ELF-1 (cell line): ENCODE measurements at places on chromosomes 3 and 15.
A peak's percentile ranks its signal among the peaks of the same experiment; 100 is the strongest.

- DNase-seq: no peak
Measured at GRCh38 chr3:136109499-136109898, 86.6 kb downstream of the MSL2 start.

DNA sequence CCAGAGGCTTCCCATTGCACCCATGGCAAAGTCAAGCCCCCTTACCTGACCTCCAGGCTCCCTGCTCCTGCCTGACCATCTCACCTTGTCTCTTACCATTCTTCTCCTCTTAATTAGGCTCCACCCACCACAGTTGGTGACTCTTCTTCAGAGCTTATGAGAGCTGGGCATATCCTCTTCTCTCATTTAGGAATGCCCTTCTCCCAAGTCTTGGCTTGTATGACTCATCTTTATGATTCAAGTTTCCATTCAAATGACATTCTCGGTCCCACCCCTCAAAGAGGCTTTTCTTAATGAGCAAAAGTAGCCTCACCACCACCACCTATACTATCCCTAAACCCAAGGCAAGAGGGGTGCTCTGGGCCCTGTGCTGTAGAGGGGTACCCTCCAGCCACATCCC is 55.3 kb upstream of the NUDT16 start:
- DNase-seq: no peak

DNA sequence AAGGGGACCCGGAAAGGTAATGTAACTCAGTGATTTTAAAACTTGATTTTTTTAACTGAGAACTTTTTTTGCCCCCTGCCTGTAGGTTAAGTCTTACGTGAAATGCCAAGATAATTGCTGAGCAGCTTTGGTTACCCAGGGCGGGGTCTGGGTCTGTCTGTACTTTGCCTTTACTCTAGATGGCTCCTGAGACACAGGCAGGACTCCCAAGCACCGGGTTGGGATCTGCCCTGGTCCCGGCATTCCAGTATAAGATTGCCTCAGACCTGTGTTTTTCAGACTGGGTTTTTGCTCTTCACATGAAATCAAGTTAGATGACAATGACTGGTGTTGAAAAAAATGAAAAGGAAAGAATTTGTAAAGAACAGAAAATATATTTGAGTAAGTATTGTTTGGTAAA is 40.3 kb downstream of the WDR76 start:
- no peak for DNase-seq

DNA sequence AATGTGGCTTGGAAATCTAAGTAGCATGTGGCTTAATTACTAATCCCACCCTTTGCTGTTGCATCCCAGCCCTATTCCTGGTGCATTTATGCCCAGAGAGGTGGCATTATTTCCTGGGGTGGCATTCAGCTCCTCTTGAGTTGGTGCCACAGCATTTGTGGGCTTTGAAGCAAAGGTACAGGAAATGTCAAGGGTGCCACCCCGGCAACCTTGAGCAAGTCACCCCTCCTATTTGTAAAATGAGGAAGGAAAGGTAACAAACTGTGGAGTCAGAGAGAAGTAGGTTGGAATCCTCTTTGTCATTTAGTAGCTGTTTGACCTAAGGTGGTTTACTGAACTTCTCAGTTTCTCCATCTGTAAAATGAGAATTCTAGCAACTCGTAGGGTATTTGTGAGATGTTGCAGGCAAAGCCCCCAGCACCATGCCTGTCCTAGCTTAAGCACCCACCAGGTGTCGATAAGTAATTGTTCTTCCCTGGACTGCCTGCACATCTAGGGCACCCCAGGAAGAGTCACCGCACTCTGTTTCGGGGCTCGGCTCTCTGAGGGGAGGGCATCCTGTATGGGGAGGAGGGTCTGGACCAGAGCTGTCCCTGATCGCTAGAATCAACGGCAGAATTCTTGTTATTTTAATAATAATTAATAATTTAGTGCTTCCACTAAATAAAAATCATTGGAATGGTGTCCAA is 17.1 kb downstream of the ISG20 start:
- DNase-seq: no peak

- no peak for DNase-seq
Measured at GRCh38 chr3:122025296-122025695, 3.2 kb upstream of the ILDR1 start.

DNA sequence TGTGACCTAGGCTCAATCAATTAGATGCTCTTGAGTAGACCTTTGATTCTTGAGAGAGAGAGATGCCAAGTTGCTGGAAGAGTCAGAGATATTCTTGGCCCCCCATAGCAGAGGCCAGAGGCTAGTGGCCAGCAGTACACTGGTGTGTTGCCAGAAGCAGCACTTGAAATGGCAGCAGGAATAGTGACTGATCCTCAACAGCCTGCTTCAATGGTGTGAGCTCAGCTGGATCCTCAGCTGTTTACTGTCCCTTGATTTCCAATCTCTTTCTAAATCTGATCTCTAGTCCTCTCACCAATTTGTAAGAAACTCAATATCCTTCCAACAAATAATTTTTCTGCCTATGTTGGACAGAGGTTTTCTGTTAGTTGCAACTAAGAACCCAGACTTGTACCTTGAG is 170.3 kb upstream of the CCDC54 start:
- no peak for DNase-seq

DNA sequence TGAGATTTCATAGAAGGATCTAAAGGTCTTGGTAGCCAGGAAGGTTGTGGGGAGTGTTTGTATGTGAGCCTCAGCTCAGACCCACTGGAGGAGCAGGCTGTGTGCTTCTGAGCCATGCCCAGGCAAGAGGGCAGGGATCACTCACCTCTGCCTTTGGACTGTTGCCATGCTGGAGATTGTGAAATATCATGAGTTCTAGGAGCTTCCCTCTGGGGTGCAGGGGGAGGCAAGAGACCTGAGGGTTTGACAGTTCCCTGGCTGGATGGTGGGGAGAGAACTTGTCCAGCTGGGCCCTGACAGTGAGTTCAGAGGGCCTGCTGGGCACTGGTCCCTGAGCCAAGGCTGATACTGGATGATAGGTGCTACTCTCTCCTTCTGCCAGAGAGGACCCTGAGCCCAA is 6.0 kb downstream of the SLC6A1 start:
- DNase-seq: no peak

- DNase-seq: no peak
Measured at GRCh38 chr3:9678493-9678892, 25.1 kb upstream of the CPNE9 start.

DNA sequence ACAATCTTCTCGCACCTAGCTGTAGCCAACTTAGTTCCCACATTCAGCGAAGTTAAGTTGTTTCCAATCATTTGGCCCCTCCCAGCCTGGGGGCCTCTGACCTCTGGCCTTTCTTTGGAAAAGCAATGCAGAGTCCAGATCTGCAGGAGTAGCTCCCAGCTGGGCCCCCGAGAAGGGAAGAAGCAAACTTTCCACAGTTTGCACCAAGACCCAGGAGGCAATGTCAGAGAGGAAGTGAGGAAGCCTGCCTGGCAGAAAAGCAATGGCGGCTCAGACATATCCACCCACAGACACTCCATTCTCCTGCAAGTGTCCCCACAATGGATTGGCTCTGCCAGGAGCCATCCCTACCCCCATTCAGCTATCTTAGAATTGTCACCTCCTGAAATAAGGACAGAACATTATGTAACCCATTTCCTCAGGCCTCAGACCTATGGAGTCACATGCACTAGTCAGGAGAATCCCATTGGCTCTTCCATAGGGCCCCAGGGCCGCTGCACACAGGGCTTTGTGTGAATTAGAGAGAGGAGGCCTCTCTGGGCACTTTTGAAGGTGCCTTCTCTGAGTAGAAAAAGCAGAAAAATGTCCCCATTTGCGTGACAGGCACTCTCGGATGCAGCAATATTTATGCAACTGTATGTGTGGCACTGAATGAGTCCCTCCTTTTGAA is 3.0 kb upstream of the BUB1B start:
- peak; percentile 35 for DNase-seq

DNA sequence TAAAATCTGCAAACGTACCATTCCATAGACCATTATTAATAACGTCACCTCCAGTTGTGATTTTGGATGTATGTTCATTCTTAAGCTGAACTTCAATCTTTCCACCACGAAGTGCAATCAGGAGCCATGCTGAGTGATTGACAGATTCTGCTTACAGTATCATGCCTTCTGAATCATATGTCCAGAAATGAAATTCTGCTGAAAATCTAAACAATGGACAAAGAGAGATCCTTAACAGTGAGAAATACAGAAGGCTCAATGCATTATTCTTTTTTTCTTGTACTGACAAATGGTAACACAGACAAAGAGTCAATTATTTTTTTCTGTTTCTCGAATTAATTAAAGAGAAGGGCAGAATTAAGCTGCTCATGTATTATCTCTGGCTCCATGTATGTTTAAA is 1114.5 kb downstream of the EPHA3 start:
- no peak for DNase-seq

- no peak for DNase-seq
Measured at GRCh38 chr3:23463791-23464190, 260.7 kb downstream of the UBE2E2 start.

DNA sequence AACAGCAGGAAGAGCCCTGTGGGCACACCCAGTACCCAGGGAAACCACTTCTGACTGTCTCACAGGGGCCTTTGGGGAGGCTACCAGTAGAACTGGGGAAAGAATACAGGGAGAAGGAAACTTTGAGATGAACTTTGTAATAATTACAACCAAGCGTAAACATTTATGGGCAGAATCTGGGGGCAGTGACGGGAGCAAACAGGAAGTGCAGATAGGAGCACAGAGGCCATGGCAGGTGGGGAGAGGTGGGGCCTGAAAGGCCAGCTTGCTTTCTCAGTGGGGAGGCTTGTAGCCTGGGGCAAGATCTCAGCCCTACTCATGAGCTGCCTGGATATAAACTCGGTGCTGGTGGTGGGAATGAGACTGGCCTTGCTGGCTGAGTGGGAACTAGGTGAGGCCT is 209.8 kb downstream of the PLCH1 start:
- DNase-seq: peak; percentile 78

DNA sequence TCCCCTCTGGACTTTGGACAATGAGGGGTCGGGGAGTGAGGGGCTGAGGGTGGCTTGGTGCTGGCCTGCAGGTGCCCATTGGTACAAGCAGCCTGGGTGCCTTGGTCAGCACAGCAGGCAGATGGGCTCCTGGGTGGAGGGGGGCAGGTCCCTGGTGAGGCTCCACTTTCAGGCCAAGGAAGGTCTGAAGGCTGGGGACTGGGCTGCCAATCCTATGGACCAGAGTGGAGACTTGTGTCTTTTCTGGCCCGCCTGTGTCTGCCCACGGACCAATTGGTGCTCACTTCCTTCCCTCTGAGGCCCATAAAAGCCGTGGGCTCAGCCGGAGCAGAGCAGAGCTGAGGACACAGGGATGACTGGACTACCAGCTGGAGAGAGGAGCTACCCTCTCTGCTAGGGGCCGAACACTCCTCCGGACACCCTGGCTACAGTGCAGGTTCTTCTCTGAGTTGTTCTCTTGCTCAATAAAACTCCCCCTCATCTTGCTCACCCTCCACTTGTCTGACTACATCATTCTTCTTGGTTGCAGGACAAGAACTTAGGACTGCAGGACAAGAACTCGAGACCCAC is 31.9 kb upstream of the IREB2 start:
- DNase-seq: no peak

DNA sequence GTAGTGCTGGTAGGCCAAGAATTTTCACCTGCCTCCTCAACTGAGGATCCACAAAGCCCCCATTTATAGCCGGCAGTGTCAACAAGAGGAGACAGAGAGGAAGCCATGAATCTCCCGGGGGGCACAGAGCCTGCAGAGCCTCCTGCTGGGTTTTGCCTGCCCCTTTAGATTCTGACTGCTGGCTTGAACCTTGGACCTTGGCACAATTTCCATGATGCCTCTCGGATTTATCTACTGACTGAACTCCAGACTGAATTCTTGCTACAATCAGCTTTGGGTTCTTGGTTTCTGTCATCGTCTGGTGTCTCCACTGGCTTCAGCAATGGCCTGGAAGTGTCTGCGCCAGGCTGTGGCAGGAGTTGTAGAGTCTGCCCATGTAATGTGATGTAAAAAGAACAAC is 80.7 kb downstream of the GPR156 start:
- DNase-seq: no peak

DNA sequence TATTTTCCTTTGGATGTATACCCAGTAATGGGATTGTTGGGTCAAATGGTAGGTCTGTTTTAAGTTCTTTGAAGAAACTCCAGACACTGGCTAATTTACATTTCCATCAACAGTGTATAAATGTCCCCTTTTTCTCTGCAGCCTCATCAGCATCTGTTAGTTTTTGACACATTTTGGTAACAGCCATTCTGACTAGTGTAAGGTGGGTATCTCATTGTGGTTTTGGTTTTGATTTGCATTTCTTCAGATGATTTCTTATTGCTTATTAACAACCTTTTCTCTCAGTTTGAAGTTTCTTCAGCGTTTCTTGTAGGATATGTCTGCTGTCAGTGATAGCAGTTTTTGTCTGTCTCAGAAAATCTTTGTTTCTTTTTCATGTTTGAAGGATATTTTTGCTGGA is 15.4 kb downstream of the GALK2 start:
- DNase-seq: no peak

DNA sequence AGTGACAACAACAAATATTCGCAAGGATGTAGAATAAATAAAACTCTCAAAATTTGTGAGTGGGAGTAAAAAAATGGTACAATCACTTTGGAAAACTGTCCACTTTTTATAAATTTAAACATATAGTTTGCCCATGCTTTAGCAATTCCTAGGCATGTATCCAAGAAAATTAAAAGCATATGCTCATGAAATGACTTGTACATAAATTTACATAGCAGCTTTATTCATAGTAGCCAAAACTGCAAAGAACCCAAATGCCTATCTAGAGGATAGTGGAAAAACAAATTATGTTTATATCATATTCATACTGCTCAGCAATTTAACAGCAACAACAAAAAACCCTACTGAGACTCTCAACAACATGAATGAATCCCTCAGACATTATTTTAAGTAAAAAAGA is 363.6 kb upstream of the CCDC54 start:
- no peak for DNase-seq

DNA sequence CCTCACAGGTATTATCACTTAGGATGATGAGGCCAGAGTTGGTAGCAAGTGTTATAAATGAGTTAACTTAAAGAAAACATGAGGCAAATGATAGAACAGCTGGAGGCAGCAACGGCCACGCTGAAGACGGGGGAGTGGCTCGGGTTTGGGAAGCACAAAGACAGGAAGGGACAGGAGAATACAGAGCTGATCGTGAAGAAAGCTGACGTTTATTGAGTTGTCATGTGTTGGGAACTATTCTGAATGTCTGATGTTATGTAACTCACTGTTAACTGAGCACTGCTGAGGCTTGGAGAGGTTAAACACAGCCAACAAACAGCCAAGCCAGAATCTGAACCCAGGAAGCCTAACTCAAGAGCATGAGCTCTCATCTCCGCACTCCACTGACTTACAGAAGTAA is 42.3 kb downstream of the FGD5 start:
- DNase-seq: no peak

- DNase-seq: no peak
Measured at GRCh38 chr3:48743773-48744172, 26.8 kb upstream of the IP6K2 start.
